ENCODE measurements at places on chromosomes 2 and 18.
A peak's percentile ranks its signal among the peaks of the same experiment; 100 is the strongest.

DNA sequence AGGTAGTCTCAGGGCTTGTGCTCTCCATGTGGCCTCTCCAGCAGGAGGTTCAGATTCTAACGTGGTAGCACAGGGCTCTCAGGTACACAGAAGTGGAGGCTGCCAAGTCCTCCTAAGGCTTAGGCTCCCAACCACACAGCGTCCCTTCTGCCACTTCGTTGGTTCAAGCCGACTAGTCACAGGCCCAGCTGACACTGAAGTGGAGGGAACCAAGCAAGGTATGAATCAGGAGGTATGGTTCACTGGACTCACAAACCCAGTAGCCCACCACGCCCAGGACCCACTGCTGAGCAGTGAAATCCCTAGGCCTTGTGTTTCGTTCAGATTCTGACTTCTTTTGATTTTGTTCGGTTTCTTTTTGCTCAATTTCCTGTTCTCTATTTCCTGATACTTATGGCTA is 46.0 kb upstream of the SEC11C start:
- DNase-seq = no peak

GRCh38 chr2:177265824-177266817 is 1.6 kb upstream of the NFE2L2 start:
- peak; percentile 28 for DNase-seq

DNA sequence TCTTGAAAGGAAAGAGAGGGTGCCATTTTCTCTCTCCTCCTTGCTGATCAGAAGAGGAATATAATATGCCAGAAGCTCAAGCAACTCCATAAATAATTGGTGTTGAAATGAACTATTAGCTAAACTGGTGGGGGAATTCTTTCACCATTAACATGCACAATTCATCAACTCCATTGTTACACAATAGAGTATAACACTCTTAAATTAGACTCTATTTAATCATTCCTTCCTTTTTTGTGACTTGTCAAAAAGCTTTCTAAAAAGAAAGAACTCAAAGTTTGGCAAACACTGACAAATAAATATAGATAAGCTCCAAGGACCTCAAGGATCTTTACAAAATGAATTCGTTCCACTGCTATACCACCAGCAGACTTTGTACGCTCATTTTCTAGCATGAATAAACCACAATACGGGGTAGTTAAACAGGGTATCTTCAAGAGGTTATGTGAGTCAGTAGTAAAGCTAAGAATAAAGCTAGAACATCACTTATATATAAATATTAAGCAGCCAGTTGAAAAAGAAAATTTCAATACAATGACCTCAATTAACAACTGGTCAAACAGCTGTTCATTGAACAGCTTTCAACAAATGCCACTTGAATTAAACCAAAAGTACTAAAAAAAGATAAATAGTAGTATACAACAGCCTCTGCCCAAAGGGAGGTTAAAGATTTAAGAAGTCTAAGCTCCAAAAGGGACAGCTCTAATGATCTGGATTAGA is 6.4 kb downstream of the TRAK2 start:
- DNase-seq = no peak

- DNase-seq = no peak
These were observed 116.8 kb upstream of the SERPINE2 start for GRCh38 chr2:224155896-224156295.

DNA sequence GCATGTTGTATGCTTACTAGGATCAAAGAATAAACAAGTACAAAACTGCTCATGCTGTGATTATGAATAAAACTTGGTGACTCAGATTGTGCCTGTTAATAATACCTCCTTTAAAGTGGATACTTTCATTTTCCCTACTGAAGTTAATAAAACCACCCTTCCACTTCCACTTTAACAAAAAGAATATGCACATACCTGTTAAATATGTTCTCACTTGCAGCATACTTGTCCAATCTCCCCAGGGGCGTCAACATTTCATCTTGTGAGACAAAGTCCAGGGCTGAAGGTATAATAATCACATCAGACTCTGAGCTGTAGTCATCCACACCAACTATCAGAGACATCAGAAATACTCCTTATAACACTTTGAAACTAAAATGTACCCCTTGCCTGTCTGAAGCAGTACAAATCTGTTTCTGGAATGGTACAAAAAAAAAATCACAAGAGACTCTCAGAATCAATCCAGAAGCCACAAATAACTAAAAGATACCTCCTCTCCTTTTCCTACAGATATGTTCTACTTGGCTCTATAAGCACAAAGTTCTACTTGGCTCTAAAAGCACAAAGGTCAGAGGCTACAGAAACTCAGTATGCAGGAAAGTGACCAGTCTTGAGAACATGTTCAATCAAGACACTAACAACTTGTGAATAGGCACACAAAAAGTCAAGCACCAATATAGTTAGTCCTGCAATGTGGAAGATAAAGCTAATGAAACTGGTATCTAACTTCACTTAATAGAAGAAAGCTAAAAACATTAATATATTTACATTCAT is 19.3 kb downstream of the PPP4R1 start:
- no peak for DNase-seq

- DNase-seq = no peak
These were observed 97.9 kb downstream of the BAZ2B start for GRCh38 chr2:159518321-159519005.

DNA sequence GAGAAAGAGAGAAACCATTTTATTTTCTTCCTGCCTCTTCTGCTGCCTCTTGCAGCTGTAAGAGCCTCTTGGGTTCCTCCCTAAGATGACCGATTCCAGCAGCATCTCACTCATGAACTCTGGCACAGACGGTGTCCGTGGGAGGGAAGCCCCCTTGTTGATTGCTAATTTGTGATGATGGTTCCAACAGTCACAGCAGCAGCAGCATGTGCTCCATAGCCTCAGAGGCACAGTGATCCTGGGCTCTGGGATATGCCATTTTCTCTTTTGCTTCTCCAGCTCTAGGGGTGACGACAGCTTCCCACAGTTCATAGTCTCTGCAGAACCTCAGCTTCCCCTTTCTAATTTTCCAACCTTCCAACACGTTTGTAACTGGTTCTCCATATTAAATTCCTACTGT is 324.2 kb upstream of the HS6ST1 start:
- no peak for DNase-seq

DNA sequence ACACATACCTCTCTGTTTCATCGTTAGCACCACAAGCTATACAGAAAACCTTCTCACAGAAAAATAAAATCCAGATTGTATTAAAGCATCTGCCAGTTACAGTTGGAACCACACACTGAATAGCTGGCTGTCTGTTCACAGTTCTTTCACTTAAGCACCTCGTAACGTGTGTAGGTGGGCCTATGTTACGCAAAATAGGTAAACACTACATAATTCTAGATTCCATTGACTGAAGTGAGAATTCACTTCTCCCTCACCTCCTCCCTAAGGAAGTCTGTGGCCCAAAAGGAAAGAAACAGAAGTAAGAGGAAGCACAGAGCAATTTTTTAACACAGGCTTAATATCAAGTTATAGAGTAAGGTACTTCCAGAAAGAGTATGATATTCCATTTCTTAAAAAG is 24.9 kb downstream of the PELI1 start:
- no peak for DNase-seq

DNA sequence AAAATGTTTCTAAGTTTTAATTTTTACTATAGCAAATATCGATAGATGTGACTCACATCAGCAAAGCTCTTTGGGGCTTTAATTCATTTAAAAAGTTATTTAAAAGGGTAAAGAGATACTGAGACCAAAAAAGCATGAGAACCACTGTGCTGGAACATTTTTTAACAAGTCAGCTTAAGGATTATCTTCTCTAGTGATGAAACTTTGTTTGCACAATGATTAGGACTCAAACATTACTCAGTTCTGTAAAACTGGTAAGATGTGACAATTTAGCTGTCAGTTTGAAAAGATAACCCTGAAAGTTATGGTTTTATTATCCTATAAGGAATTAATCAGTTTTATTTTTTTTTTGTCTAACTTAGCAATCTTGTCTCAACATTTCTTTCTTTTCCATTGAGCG is 301.4 kb downstream of the TSN start:
- DNase-seq = no peak

DNA sequence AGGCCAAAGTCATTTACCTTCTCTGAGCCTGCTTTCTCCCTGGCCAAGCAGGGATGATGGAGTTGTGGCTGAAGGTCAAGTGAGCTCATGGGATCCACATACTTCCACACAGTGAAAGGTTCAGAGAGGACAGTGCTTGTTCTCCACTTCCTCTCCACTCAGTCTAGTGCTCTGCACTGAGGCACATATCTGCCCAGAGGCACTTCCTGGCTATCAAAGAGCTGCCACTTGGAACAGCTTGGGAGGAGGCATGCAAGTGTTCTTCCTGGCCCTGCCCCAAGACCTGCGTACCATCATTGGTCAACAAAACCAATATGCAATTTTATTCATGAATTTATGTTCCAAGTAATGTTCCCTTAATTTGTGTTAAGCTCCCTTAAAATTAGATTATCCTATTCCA is 71.9 kb downstream of the RNF152 start:
- no peak for DNase-seq

DNA sequence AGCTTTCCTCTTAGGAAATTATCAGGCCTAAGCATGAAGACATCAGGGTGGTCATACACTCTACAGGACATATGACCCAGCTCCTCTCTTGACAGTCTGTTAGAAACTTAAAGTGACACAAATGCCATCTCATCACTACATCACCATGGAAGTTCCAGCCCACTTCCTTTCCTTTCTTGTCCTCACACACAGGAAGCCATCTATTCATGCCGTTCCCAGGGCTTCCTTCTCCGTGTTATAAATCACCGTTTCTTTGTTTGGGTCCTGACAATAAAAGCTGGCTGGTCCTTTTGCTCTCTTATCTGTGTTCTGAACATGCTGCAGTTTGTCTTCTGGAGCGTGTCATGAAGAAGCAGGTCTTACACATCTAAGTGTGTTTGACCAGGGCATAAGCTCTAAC is 692.1 kb upstream of the CELF4 start:
- no peak for DNase-seq

- no peak for DNase-seq
These were observed 397.7 kb downstream of the TRIB2 start for GRCh38 chr2:13114391-13114790.

DNA sequence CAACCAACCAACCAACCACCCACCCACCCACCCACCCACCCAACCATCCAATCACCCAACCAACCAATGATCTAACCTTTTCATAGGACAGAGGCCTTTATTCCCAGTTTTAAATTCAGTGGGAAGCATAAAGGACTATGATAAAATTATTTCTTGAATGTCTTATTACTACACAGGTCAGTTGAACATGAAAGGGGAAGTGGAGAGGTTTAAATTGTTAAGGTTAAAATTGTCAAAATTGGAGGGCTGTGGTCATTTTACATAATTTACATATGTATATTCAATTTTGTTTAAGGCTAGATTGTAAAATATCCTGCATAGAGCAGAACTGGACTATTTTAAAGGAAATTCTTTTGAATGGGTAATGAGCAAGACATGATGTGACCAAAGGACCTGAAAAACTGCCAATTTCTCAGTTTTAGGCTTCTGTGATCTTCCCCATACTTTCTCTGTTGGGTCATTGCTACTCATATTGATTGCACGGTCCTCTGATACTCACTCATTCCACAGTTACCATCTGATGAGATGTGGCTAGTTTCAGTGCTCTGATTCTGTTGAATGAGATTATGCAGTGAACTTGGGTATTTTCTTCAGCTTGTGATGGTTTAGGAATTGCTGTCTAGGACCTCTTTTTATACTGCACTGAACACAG is 127.4 kb downstream of the PLCL1 start:
- DNase-seq = no peak

- DNase-seq = no peak
These were observed 2.7 kb downstream of the COPS9 start for GRCh38 chr2:240133401-240133800.

DNA sequence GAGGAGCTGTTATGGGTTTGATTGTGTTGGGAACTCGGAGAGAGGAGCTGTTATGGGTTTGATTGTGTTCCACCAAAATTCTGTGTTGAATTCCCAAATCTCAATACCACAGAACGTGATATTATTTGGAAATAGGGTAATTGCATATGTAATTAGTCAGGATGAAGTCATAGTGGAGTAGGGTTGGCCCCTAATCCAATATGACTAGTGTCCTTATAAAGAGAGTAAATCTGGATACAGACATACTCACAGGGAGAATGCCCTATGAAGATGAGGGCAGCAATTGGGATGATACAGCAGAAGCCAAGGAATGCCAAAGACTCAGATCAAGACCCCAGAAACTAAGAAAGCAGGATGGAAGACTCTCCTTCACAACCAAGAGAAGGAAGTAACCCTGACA is 1023.2 kb upstream of the ZEB2 start:
- DNase-seq = no peak

DNA sequence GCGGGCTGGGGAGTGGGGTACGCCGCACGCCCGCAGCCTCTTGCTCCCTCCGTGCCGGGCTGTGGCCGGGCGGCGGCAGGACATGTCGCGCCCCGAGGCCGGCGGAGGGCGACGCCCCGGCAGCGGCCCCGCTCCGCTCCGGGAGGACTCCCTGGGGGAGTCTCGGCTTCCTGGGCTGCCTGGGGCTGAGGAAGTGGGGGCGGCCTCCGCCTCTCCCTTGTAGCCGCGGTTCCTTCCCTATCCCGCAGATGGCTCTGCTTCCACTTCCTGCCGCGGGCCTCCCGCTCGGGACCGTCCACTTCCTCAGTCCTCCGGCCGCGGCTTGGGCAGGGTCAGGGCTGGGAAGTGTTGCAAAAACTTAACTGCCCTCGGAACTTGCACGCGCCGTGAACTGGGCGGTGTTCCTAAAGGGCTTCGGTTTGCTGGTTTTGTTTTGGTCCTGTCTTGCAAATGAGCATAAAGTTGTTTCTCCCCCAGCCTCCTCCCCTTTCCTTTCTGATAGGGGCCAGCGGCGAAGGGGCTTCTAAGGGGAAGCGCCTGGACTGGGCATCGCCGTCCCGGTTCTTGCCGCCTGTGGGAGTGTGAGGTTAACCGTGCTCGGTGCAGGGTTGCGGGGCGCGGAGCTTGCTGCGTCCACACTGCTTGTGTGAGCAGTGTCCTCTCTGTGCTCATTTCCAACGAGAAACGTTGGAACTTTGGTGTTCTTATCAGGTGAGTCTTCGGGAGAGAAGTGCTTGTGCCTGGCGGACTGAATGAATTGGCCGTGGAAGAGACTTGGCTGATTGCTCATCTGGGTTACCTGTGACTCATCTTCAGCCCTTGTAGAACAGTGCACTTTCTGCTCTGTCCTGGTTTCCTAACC is 600 bp downstream of the RALB start:
- DNase-seq = no peak

DNA sequence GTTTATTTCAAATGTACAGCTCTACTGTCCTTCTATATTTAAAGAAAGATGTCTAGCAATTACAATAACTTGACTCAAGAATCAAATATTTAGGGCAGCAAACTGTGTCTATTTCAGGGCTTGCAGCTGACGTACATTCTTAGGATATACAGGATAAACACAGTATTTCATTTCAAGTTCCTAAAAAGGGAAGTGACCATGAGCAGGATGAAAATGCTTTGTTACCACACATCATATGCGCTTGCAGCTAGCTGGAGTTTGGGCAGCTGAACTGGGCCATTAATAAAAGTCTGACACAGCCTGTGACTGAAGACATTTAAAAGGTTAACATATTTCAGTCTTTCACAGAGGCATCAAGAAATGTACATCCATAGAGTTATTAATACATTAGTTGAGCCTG is 264.6 kb upstream of the TRIB2 start:
- DNase-seq = no peak
